Activated naive CD4-positive, alpha-beta T cell (primary cell): ENCODE measurements at places on chromosomes 7 and 10.

GRCh38 chr7:4781366-4782069 lies 6.1 kb downstream of the AP5Z1 start:
- no peak for DNase-seq

DNA sequence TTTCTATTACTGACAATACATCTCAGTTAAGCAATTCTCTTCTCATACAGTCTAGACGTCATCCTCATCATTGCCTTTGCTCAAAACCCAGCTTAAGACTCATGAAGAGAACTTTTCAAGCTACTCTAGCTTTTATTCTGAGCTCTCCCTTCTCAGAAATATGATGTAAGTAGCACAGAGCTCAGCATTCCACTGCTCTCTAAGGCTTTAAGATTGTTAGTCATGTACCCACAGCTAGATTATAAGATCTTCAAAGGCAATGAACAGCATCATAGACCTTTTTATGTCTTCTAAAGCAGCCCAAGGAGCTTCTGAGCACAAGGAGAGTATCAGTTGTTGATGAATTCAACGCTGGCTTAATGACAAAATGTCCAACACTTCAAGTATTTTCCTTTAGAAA lies 119.3 kb downstream of the NRP1 start:
- DNase-seq, result no peak

GRCh38 chr7:81704595-81704994 lies 65.3 kb downstream of the HGF start:
- DNase-seq, result no peak

DNA sequence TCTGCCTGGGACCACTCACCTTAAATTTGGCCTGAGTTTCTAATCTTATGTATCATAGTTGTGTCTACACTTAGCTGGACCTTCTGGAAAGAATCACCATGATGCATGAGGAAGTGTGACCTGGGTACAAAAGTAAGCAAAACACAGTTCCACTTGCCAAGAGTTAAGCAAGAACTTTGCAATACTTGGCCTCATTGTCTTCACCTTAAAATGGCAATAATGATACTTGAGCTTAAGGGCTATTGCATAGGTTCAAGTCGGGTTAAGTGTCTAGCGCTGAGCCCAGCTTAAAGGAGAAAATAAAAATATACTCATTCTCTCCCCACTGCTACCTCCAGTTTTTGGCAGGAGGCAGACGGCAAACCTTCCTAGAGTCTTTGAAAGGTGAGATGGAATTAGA lies 133.9 kb upstream of the BMPER start:
- no peak for DNase-seq

GRCh38 chr7:117402109-117402508 lies 25.2 kb downstream of the ASZ1 start:
- no peak for DNase-seq

DNA sequence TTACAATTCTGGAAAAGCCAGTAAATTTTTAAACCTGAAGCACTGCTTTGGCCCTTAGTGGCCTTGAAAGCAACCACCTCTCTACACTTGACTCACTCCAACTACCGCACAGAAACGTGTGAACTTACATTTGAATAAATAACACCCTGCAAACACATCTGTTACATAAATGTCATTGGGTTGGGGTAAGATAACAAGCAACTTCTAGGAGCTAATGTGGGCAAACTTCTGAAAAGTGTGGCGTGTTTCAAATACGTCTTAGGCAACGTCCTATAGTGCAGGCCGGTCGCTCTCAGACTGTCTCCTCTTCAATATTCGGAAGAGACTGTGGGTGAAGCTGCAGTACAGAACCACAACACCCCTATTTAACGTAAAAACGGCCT lies 474 bp downstream of the ORC5 start:
- DNase-seq, result no peak

DNA sequence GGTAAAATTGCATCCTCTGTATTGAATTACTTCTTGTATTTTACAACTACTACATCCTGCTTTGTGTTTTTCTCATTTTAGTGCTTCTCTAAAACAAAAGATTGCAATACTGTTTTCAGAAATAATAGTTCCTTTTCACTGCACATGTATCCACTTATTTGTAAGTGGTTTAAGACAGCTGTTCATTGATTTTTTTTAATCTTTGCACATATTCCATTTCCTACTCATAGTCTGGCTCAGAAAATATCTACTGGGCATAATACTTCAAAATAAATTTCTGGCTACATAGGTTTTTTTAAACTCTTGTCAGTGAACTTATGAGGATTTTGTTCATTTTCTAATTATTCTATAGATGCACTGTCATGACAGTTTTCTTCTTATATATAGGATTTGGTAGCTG lies 54.8 kb downstream of the SND1 start:
- no peak for DNase-seq

DNA sequence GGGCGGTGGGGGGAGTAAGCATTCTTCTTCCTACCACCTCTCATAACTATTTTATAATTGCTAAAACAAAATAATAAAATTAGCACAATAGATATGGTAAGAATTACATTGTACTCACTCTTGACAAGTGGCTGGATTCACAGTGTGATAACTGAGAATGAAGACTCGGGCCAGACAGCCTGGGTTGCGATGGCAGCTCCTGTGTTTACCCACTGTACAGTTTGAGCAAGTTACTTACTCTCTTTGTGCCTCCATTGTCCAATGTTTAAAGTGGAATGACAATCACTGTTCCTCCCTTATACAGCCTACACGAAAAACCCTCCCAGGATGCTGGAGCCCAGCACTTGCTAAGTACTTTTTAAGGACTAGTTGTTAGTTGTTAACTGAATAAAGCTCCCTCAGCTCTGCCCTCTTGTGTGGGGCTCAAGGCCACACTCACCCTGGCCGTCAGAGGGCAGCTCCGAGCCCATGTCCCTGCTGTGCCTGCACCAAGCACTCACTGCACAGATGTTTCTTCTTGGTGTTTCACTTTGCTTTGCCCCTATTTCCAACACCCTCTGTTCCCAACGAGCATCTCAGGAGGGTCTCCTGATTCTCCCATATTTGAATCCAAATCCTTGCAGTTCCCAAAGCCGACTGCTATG lies 56.4 kb upstream of the NPS start:
- DNase-seq, result no peak

DNA sequence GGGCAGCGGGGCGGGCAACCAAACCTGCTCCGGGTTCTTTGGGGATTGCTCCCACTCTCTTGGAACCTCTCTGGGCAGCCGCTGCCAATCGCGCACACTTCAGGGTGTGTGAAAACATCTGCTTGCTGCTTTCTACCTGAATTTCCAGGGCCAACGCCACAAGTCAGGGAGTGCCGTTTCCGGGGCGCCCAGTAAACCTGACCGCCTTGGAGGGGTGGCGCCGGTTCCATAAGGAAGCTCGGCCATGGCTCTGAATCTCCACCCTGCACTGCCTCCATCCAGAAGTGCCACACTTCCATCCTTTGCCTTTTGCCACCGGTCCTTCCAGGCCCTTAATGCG lies 679 bp upstream of the AFAP1L2 start:
- DNase-seq, result no peak

- no peak for DNase-seq
These were observed 839.9 kb downstream of the CCSER2 start for GRCh38 chr10:85168243-85168642.

DNA sequence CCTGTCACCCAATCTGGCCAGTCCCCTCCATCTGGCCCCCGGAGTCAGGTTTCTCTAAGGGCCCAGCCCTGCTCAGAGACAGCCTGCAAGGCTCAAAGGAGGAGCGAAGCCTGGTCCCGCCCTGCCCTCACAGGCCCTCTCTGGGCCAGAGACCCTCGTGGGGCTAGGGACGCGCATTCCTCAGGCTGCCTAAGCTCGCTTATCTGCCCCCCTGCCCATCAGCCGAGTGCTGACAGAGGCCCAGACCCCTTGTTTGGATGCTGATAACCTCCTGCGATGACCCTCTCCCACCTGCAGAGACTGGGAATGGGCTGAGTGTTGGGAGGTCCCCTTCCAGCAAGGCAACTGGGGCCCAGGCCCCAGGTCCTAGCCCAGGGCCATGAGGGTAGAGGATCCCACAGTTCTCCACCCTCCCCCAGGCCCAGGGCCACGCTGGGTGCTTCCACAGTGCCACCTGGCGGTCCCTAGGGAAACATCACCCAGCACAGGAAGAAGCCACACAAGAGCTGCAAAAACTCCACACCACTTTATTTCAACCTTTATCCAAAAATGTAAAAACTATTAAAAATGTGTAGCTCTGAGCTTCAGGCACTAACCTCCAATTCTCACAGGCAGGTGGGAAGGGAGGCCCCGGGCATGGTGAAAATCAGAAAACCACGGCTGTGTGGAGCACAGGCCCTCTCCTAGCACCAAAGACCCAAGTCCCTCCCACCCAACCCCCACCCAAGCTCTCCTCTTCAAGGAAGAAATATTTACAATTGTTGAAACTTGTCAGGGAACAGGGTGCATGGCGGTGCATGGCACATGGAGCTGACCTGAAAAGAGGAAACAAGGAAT lies 2.2 kb downstream of the NPM3 start:
- peak; percentile 18 for DNase-seq

DNA sequence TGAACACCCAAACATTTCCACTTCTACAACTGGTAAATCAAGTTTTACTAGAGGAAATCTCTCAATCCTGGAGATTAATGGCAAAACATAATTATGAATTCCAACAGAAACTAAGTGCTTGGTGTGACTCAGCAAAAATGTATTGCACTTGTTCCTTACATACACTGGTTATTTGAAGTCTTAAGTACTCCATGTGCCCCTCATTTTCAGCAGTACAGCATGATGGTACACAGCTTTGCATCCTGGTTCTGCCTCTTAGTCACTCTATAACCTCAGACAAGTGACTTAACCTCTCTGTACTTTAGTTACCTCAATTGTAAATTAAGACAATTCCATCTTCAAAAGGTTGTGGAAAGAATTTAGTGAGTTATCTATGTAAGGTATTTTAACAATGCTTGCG lies 12.9 kb downstream of the SLC16A12 start:
- no peak for DNase-seq

- DNase-seq, result no peak
These were observed 716 bp downstream of the SMARCD3 start for GRCh38 chr7:151247611-151248345.

DNA sequence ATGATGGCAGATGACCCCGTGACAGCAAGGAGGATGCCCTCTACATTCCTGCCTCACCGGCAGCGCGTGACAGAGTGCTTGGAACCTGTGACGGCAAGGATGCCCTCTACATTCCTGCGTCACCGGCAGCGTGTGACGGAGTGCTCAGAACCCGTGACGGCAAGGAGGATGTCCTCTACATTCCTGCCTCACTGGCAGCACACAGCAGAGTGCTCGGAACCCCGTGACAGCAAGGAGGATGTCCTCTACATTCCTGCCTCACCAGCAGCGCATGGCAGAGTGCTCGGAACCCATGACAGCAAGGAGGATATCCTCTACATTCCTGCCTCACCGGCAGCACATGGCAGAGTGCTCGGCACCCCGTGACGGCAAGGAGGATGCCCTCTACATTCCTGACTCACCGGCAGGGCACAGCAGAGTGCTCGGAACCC lies 231.0 kb downstream of the DIP2C start:
- DNase-seq, result no peak

- no peak for DNase-seq
These were observed 131.5 kb upstream of the LAMB4 start for GRCh38 chr7:108261560-108262255.

GRCh38 chr10:27373566-27374160 lies 130.4 kb upstream of the RAB18 start:
- DNase-seq, result no peak

GRCh38 chr7:18499407-18500177 lies 4.0 kb downstream of the HDAC9 start:
- no peak for DNase-seq

GRCh38 chr7:54841772-54842697 lies 83.0 kb upstream of the SEC61G start:
- DNase-seq, result no peak

GRCh38 chr7:104922182-104923009 lies 91.6 kb upstream of the KMT2E start:
- no peak for DNase-seq

- no peak for DNase-seq
These were observed 79.8 kb downstream of the ADARB2 start for GRCh38 chr10:1657479-1657878.

DNA sequence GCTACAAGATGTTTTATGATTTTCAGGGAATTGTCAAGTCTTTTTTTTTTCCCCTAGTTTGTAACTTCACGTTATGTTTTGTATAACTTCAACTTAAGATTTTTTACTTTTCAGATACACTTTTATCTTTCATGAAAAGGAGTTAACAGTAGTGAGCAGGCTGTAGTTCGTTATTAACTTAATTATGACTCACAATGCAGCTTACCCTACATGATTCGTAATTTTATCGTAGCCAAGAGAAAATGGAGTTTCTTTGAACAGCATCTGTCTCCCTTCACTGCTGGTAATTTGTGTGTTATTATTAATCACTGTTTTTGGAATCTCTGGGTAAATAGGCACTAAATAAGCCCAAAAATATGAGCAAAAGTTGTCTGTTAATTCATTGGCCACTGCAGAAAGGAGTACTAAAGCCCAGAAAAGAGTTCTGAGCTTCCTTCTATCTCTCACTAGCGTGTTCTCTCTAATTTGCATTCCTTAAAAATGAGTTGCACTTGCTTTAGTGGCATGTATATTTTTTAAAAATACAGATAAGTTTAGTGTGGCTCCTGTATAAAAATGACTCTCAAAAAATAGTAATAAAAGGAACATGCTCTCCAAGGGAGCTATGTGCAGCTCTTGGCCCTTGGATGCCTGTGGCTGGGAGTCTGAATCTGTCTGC lies 36.1 kb downstream of the RALA start:
- DNase-seq, result no peak

GRCh38 chr10:43817368-43817767 lies 168.7 kb upstream of the ZNF32 start:
- DNase-seq, result no peak

DNA sequence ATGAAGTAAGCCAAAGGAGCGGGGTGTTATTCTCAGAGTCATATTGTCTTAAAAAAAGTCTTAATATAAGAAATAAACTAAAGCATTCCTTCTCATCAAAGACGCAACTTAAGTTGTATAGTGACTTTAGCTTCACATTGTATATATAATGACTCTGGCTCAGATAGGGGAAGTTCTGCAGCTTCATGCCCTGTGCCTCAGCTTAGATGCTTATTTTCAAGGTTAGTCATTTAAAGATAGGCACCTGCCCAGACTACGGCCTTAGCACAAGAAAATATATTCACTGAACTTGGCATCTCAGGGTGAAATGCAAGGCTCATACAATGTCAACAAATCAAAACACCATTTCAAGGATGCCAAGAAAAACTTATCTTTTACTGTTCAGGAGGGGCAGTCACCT lies 52.8 kb upstream of the DNAJB12 start:
- DNase-seq, result no peak
